ENCODE measurements at places on chromosomes 6 and 20.

- DNase-seq: no peak
Observed at GRCh38 chr6:39157511-39157910, 42.5 kb upstream of the SAYSD1 start.

DNA sequence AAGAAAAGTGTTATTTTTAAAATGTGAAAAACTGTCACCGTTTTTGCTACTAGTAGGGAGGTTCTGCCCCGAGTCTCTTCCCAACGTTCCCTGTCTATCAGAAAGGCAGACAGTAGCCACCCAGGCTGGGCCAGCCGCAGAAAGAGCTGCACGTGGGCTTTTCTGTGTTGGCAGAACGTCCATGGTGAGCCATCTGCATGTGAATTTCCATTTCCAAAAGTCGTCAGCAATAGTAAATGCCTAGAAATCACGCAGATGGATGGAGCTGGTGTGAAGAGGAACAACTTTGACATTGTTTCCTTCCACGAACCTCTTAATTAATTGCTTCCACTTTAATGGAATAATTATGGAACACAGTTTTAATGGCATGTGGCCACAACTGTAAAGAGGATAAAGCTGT, 97.5 kb downstream of the FAM120B start:
- DNase-seq: no peak

- no peak for DNase-seq
Observed at GRCh38 chr20:2010533-2010932, 16.7 kb upstream of the PDYN start.

GRCh38 chr6:116408491-116408890, 37.7 kb downstream of the DSE start:
- DNase-seq: no peak

DNA sequence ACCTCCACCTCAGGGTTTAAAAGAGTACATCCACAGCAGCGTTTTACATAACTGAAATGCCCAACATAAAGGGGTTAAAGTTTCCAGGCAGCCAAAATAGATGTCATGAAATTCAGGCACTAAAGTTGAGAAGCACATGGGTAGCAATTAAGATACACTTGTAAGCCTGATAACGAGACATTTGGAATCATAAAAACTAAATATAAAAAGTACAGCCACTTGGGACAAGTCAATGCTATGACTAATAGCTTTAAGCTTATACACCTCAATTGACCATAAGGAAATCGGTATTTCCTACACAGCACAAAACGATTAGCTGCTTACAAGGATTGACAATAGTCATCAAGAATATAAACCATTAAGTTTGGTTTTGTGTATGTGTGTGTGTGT, 11.8 kb downstream of the LOC128125822 start:
- DNase-seq: no peak

GRCh38 chr6:53461041-53461656, 83.8 kb downstream of the GCLC start:
- no peak for DNase-seq

GRCh38 chr6:30654798-30655742, 8.1 kb downstream of the C6orf136 start:
- no peak for DNase-seq

GRCh38 chr6:46901882-46902314, 19.8 kb downstream of the ADGRF5 start:
- DNase-seq: no peak

- DNase-seq: peak; percentile 58
Observed at GRCh38 chr20:16574656-16575355, 1.6 kb upstream of the KIF16B start.

DNA sequence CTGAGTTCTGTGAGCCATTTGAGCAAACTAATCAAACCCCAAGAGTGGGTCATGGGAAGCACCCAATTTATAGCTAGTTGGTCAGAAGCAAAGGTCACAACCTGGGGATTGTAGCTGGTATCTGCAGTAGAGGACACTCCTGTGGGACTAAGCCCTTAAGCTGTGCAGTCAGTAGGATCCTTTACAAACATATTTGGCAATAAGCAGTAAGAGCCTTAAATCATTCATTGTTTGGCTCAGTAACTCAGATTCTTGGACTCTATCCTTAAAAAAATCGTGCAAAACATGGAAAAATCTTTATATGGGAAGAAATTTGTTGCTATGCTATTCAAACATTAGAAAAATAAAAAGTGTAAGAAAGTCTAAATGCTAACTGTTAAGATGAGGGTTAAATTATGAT, 29.9 kb downstream of the FRK start:
- DNase-seq: no peak

- DNase-seq: no peak
Observed at GRCh38 chr20:41432746-41433145, 66.1 kb upstream of the EMILIN3 start.

GRCh38 chr20:23122321-23122720, 36.2 kb upstream of the CD93 start:
- no peak for DNase-seq

DNA sequence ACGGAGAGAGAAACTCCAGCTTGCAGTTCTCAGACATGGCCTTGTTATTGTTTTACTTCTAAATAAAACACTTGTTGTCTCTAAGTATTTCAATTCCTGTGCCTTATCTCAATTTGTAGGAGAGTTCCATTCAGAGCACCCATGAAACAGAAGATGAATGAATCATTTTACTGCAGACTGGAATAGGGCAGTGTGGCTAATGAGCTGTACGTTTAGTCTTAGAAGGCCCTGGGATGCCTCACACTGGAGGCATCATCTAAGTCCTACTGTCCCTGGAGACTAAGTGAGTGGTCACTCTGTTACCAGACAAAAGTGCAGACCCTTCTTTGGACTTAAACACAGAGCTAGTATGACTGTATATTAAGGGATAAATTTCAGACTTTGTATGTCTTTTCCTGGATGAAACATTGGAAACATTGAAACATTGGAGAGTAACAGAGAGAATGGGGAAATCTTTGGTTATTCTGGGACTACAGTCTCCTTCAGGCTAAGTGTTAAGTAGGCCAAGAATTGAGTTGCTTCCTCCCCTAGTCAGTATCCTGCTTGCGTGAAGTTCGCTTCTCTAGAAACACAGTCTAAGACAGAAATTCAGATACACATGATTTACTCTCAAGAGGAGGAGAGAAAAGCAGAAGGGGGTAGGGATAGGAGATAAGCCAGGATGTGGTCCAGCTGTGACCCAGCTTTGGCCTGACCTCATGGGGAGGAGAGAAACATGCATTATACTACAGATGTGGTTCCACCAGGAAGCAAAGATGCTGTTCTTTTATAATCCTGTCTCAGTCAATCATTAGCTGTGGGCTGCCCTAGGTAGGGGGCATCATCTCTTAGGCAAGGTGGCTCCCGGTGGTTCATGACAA, 167.4 kb upstream of the BMP2 start:
- DNase-seq: no peak

DNA sequence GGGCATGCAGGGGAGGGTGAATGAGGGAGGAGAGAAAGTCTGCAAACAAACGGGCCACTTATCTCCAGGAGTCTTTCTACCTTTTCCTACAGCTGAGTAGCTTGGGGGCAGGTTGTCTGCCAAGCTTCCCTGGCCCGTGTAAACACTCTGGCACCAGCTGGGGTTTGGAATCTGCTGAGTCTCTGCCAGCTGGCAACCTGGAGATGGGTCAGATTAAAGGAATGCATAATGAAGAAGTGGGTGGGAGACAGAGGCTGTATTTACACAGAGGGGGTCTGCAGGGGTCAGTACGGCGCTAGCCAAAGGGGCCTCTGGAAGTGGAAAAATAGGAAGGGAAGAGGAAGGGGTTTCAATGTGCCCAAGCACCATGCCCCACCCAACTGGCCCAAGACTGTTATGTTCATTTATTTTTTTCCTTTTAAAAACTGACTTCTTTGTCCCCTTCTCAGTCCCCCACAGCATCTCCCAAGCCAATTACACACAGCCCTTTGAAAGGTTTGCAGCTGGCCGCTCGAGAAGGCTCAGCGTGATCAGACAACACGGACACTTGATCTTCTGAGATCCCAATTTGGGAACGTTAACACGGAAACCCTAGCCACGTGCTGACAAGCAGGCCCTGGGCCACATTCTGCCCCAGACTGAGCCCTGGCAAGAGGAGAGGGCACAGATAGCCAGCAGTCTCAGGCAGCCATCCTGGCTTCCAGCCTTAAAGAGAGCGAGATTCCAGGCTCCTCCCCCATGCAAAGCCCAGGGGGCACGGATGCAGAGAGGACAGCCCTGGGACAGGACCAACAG, 25.2 kb downstream of the TRAM2 start:
- DNase-seq: peak; percentile 48

- no peak for DNase-seq
Observed at GRCh38 chr6:41560431-41561192, 14.4 kb downstream of the FOXP4 start.

- DNase-seq: no peak
Observed at GRCh38 chr6:35787266-35788218, 6.7 kb downstream of the CLPSL1 start.

DNA sequence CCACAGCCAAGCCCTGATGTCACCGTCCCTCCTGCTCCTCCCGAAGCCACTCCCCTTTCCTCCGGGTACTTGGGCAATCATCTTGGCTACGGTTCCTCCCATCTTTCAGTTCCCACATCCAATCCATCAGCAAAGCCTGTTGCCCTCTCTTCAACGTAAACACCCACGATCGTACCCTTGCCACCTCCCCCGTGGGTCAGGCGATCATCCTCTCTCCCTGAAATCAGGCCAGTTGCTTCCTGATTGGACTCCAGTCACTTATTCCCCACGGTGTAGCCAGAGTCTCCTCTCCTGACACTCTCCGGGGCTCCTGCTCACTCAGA, 44.5 kb downstream of the SULF2 start:
- no peak for DNase-seq

DNA sequence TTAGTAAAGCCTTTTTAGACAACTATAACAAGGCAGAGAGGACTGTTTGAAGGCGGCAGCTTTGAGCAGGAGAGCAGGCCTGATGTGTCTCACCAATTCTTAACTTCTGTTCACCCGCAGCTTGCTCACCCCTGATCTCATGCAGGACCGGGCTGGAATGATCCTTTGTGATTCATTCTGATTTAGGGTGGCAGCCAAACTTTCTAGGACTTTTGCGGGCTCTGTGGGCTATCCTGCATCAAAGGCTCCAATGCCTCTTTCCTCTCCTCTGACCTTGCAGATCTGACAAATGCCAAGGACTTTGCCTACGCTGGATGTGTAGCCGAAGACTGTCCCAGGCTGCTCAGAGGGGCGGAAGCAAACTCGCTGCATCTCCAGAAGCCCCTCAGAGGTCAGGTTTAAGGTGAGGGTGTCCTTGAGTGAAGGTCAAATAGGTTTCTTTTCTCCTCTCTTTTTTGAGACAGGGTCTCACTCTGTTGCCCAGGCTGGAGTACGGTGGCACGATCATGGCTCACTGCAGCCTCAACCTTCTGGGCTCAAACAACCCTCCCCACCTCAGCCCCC, 72.3 kb downstream of the VEGFA start:
- no peak for DNase-seq

DNA sequence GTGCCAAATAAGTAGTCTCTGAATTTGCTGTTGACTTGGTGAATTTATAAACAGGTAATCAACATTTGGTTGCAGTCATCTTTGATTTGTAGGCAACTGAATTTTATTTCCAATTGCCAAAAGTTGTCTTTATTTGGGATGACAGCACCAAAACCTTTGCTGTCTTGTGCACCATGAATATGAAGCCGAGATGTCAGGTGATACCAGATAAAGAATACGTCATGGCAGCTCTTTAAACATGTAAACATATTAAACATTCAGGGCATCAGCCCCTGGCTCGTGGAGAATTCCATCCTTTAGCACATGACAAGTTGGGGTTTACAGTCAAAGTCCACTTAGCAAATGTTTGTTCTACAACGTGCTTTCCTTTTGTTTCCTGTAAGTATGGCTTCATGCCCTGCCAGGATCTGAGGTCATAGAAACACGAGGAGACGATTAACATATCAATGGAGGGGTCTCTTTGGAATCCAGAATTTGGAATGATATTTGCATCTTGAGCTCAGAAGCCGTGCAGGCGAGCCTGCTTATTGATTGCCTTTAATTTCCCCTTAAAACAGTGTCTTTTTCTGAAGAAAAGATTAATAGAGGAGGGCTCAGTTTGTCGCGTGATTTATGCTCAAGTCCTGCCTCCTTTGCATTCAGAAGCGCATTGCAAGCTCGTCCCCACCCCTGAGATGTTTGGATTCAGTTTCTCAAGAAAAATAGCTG, 170.2 kb upstream of the ZNF217 start:
- no peak for DNase-seq

GRCh38 chr6:33008944-33009861, at the start of gene HLA-DOA:
Gene HLA-DOA (minus strand): TSS chr6:33009591.
- no peak for DNase-seq

DNA sequence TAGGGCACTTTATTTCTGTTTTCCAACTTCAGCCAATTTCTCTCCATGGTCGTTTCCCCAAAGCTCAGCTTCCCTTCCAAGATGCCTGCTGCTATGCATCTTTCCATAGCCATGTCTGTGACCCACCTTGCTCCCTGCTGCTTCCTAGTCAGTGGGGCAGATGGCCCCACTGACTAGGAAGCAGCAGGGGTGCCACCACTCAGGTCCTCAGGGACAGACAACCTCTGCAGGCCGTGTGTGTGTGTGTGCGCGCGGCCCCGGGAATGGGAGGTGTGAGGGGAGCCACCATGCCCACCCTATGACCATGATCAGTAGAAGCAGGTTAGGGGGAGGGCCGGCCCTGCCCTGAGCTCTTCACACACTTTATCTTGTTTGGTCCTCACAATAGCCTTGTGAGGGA, 2.7 kb upstream of the IP6K3 start:
- DNase-seq: no peak

DNA sequence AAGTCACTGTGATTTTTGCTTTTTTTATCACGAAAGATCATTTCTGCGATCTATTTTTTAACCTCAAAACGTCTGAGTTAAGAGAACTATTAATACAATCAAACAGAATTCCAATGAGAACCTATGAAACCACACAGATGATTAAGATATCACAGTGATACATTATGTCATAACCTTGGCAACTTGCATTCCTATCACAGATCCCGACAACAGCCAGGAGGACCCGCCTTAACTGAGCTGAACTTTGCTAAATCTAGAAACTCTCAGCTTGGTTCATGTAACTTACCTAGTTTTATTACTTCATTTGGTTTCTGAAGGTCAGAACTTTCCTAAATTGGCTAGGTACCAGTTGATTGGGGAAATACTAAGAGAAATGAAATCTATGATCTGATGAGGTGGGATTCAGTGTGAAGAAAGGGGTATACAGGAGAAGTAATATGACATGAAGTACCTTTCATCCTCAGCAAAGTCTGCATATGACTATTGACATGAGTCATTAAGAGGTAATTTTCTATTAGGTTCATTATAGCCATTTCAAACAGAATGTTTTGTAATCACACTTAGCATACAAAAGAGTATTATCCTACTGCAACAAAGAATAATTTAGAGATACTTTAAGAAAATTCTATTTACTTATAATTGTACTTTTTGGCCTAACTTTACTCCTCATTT, 11.2 kb downstream of the LYRM4 start:
- no peak for DNase-seq

- no peak for DNase-seq
Observed at GRCh38 chr6:37303891-37304503, 46.1 kb upstream of the TMEM217 start.

DNA sequence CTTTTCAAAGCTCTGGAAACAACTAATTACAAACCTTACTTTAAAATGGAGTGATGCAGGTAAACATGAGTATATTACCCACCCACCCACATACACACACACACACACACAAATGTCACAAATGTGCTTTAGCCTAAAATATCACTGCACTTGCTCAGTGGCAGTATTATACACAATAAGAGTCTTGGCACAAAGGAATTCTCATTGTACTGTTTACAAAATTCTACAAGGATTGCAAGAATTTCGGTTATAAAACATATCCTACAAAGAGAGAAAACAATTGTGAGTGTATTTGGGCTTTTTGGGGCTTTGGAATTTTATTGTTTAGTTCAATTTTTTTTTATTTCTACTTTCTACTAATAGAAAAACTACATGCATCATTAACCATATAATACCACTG, 113.2 kb upstream of the BEND6 start:
- no peak for DNase-seq
